Stimulated activated naive CD4-positive, alpha-beta T cell treated with Interleukin-2 at 50 U/mL for 16 hours (primary cell): ENCODE measurements at places on chromosomes 12 and 14.

DNA sequence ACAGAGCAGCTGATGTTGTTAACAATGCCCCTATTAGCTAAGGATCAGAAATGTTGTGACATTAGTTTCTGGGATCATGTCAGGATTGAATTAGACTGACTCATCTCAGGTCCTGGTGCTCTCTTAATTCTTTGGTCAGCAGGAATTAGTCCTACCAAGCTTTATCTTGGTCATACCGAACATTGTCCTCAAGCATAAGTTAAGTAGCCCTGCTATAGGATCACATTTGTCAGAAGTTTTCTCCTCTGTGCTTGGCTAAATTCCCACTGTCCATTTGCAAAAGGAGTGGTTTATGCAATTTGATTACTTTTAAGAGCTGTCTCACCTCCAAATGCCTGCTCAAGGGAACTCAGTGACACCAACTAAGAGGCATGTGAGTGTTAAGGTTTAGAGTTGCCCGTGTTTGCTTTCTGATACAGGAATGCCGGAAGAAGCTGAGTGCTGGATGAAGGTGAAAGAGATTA lies 48.4 kb upstream of the IFNG-AS1 start:
- no peak for DNase-seq

DNA sequence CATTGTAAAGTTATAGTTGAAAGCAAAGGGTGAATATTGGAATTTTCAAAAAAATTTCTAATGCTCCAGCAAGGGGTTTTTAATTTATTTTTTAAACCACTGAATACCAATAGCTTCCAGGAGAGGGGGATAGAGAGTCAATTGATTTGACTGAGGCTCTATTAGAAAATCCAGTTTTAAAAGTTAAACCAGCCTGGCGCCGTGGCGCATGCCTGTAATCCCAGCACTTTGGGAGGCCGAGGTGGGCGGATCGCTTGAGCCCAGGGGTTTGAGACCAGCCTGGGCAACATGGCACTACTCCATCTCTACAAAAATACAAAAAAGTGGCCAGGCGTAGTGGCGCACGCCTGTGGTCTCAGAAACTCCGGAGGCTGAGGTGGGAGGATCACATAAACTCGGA lies 150.1 kb downstream of the SLC38A4 start:
- no peak for DNase-seq

DNA sequence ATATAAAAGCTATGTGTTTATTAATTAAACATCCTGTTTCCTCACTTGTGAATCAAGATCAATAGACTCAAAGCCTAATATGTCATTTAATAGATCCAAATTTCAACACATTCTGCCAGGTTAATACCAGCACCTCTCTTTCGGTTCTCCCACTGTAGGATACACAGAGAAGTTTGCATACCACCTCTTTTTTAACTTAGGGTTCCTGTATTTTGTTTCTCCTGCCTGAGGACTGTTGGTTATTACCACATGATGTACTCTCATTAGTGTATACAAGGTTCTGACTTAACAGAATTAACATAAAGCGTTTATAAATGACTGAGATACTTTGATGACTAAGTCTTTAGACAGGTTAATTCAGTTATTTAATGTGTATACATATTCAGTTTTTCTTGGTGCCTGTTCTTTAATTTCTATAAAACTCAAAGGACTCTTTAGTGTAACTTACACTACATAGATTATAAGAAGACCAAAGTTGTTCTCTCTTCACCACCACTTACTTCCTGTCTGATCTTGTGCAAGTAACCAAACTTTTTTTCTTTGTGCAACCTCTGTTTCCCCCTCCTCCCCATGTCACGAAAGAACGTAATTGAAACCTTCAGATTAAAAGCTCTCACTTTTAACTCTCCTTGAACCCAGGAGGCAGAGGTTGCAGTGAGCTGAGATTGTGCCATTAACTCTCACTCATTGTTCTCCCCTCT lies 89.8 kb upstream of the DNM1L start:
- no peak for DNase-seq

DNA sequence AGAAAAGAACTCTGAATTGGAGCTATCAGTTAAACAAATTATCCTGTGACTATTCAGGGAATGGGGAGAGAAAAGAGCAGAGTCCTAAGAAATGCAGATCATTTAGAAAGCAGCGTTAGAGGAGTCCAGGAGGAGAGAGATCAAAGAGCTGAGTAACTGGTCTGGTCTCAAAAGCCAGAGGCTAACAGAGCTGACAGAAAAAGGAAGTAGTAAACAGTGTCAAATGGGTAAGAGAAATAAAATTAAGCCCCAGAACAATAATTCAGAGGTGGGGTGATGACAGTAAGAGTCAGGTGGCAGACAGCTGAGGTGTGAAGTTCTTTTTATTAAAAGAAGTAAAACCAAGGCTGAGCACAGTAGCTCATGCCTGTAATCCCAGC lies 19.3 kb downstream of the GXYLT1 start:
- DNase-seq = no peak
